ENCODE measurements at places on chromosomes 11 and 22. TPM values are rescaled to one million over a fixed set of nuclear protein-coding genes. Genes with fewer than 3 reads are reported as not detected.

The ATP5MG gene
- total RNA-seq: 36.4 TPM

- no peak for DNase-seq
These were observed 205.8 kb downstream of the NAV2 start for GRCh38 chr11:19918302-19919049.

DNA sequence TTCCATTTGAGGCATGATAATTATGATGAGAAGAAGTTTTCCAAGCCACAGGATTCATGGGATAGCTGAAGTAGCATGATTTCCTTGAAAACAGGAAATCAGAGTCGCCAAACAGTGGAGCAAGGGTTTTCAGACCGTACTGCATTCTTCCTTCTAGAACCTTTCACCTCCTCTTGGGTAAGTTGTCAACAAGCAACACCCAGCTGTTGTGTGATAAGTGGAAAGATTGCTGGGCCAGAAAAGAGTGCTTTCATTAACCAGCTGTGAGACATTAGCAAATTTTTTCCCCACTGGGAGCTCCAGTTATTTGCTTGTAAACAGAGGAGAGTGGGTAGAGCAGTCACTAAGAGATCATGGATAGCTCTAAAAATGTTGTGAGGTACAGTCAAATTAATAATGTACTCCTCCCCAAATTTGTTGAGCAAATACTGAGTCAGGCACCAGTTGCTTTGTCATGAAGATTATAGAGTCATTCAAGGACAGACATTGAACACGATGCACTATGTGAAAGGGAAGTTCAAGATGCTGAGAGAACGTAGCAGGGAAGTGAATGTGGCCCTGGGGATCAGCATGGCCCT, 11.7 kb upstream of the MPEG1 start:
- DNase-seq: no peak

DNA sequence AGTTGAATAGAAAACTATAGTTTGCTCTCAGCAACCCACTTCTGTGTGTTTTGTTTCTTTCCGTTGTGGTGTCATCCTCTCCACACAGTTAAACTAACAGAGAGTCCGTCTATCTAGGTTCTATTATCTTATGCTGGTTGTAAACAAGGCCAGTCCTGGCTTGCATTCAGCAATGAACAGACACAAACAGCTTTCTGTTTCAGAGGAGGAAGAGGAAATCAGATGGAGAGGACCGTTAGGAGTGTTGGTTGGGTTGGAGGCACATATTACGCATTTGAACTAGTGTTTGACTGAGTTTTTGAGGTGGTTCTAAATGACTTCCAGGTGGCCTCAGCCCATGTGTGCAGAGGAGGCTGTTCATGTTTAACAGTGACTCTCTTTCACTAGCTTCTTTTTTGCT, 129.5 kb upstream of the SORL1-AS1 start:
- DNase-seq: no peak

GRCh38 chr11:33110083-33110482, 51.2 kb downstream of the CSTF3 start:
- DNase-seq: no peak
